ENCODE measurements at places on chromosomes 3 and 15.

DNA sequence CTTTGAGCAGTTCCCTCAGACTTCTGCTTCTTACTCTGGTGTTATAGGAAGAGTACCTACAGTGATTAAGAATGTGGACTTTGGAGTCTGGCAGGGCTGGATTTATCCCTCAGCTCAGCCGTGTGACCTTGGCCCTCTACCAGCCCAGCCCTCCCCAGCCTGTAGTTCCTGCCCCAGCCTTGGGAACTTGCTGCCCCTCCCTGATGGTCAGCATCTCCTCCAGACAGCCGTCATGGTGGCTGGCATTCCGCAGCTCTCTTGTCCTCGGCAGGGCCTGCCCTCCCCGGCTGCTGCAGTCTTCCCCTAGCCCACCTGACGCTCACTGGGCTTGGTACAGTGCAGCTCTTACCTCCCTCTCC, 21.9 kb upstream of the CPNE9 start:
- DNase-seq = no peak

- no peak for DNase-seq
These were observed 58.0 kb upstream of the FOXB1 start for GRCh38 chr15:59946084-59946483.

DNA sequence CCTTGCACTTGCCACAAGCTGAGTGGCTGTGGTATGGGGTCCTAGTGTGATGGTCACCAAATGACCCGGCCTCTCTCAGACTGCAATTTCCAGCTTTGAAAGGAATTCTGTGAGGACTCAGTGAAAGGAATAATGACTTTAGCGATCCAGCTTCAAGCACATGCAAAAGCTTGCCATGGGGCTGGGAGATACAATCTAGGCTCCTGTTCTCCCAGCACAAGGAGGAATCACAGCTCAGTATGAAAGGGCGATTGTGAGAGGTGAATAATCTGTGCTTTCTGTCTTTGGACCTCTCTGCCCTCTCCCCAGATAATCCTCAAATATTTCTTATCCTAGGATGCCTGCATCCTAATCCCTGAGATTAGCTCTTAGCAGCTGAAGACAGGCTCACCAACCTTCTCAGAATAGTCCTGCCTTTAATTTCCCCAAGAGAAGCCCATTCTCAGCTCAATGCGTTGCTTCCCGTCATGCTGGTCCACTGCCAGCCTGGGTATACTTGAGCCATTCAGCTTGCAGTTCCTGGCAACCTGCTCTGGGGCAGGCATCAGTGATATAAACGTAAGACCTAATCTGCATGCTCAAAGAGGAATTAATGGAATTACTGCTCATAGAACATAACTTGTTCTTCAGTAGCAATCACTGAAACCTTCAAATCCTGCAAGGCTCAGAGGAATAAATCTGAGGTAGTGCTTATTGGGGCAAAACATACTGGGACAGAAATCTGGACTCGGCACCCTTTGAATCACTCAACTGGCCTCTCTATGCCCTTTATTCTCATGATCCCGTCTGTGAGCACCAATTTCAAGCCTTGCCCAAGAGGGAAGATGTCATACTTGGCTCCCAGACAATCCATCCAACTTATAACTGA, 15.1 kb downstream of the TLNRD1 start:
- DNase-seq = no peak

DNA sequence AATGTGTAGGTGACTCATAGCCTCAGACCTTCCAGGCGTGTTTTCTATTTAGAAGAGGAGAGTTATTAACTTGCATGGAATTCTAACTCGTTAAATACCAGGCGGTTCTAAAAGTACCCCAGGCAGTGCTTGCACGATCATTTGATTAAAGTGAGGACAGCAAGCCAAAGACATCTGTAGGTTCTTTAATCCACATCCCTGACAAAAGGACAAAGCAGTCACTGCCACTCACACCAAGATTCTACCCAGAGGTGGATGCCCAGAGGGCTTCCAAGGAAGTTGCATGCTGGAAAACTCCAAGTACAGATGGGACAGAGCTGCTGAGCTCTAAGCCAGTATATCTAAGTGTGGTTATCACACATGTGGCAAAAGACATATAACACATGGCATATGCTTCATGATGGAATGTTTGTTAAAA, 372.1 kb downstream of the ROBO2 start:
- DNase-seq = no peak

DNA sequence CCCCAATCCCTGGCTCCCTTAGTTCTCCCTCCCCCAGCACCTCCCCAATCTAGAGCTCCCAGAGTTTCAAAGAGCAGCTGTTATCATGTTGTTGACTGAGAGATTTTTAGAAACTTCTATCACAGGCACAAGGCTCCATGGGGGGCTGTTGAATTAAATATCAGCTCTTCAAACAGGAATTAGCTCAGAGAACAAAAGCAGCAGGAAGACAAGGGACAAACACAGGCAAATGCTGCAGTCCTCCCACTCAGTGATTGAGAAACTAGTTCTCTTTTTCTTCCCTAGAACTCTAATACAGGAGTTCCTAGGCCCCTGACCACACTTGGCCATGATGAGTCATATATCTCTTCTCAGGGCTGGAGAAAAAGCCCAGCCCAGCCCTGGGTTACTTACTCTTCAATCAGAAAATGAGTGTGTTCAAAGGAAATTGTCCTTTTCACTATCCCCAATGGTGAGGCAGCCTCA, 262.1 kb downstream of the IGSF11 start:
- no peak for DNase-seq

- DNase-seq = no peak
These were observed 19.9 kb downstream of the MYO9A start for GRCh38 chr15:72098040-72098439.

DNA sequence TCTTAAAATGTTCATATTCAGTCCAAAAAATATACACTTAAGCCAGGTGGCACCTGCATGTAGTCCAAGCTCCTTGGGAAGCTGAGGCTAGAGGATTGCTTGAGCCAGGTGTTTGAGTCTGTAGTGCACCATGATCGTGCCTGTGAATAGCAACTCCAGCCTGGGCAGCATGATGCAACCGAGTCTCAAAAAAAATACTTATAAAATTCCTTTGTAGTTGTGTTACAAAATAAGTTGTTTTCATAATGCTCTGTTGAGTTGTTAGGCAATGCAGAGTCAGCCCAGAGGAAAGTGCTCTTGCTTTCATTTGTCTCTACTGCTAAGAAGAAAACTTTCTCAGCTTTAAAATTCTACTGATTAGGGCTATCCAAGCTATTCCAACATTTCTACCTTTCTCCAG, 442.8 kb upstream of the ARRDC4 start:
- no peak for DNase-seq

DNA sequence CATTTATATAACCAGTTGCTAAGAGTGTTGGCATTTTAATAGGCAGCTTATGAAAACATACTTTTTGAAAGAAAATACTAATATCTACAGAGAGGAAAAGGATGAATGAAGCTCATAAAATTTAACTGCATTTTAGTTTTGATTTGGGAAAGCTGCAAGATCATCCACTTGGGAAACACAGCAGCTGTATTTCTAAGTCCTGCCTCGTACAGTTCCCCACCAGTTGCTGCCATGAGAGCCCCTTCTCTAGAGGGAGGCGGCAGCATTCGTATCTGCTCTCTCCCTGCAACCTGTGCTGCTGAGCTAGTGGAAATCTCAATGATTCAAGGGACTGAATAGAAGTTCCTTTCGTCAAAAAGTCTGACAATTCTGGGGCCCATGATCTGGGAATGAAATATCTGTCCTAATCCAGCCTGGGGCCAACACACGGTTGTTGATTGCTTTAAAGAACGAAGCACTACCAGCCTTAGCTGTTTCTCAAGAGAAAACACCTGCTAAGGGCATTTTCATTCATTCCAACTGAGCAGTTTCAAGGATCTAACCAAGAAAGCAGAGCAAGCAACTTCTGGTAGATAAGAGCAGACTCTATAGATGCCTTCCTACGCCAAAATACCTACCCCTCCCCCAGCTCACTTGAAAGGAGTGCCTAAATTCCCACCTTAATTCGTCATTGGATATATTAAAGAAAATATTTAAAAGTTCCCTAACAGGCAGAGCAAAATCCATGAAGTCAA, 223.7 kb downstream of the MAGI1 start:
- no peak for DNase-seq

GRCh38 chr15:83769411-83769999, 115.6 kb downstream of the ADAMTSL3 start:
- DNase-seq = no peak

DNA sequence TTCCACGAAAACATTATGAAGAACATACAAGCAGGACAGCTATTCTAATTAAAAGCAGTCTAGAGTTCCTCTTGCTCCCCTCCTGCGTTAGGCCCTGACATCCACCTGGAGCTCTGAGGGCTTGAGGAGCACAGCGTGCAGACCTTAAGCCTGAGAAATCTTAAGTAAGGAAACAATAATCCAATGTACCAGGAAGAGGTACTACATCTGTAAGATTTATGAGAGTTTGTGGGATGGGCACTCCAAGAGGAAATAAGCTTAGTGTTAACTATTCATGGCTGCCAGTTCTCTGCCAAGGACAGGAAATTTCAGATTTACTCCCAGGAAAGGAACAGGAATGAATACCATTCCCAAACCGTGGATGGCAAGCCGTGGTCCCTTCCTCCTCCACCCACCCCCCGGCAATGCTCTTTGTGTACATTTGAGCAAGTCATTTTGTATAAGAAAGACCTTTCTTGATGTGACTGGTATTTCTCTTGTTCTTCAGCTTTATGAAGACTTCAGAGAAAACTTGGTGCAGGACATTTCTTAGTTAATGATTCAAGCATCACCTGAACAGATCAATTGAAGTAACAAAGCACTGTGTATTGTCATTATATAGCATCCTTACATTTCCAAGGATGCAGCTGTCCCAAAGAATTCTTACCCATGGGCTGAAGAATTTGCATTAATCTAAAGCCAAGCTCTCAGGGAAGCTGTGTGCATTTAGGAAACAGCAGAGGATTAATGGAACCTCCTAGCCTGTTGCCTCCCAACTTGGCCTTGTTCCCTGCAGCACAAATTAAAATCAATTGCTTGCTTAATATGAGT, 28.8 kb upstream of the VILL start:
- peak; percentile 56 for DNase-seq

- DNase-seq = no peak
These were observed 181.9 kb upstream of the TTC14 start for GRCh38 chr3:180420016-180420415.

- no peak for DNase-seq
These were observed 168.9 kb downstream of the KLHL25 start for GRCh38 chr15:85625856-85626255.

GRCh38 chr3:37489355-37489754, 315.0 kb upstream of the LRRFIP2 start:
- DNase-seq = no peak

- DNase-seq = no peak
These were observed 87.5 kb upstream of the ATP13A5 start for GRCh38 chr3:193465992-193466608.

DNA sequence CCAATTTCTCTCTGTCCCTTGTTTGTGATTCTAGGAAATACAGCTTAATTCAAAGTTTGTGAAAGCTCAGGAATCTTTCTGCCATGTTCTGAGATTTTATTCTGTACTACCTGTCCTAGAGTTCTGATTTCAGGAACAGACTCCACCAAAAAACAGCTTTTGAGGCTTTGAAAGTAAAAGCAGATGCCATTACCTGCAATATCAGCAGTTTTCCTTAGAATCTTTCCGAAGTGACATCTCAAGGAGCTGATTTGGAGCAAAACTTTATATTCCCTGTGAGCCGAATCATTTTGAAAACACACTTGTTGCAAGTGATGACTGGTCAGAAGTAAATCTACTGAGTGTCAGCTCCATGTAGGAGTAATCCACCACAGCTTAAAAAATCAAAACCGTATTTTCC, 59.3 kb upstream of the CCNL1 start:
- DNase-seq = no peak

DNA sequence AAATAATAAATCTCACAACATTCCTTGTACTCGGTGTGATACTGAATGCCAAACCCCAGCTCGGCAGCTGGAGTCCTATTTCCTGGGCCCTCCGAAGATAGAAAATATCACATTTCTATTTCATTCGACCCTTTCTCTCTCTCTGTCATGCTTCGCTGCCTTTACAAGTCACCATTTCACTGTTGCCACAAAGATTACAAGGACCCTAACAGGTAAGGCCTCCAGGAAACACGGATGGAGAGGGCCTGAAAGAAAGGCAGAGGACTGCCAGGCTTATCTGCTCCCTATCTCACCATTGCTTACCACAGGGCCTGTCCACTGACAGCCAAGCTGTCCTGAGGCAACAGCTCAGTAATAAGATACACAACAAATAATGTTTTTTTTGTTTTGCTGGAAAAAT, 376.5 kb downstream of the MECOM start:
- no peak for DNase-seq

DNA sequence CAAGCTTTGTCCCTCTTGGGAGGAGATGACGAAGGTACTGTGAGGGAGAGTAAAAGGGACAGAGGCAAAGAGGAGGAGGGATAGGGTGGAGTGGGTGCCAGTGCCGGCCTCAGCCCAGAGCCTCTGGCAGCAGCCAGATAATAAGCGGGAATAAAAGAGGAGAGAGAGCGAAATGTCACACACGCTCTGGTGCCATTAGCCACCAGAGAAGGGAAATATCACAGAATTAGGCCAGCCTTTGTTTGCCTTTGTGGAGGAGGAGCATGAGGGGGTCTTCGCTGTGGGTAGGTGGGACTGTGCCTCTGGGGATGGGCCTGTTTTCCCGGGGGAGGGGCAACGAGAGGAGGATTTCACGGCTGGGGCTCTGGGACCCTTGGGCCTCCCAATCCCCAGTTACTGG, 67.8 kb downstream of the LINGO1 start:
- DNase-seq = no peak

GRCh38 chr15:95162967-95163531, 931.7 kb downstream of the MCTP2 start:
- DNase-seq = no peak

DNA sequence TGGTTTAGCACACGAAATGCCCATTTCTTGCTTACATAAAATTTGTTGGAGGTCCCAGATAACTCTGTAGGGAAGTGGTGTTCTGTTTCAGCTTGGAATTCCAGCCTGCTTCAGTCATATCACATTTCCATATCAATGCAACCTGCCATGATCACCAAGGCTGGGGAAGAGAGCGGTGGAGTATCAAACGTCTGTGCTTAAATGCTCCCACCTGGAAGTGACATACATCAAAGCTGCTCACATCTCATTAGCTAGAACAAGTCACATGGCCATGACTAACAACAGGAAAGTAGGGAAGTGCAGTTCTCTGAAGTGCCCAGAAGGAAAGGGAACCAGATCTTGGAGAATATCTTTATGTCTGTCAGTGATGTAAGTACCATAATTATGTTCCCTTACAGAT, 130.2 kb upstream of the CFAP20DC start:
- DNase-seq = peak; percentile 71

DNA sequence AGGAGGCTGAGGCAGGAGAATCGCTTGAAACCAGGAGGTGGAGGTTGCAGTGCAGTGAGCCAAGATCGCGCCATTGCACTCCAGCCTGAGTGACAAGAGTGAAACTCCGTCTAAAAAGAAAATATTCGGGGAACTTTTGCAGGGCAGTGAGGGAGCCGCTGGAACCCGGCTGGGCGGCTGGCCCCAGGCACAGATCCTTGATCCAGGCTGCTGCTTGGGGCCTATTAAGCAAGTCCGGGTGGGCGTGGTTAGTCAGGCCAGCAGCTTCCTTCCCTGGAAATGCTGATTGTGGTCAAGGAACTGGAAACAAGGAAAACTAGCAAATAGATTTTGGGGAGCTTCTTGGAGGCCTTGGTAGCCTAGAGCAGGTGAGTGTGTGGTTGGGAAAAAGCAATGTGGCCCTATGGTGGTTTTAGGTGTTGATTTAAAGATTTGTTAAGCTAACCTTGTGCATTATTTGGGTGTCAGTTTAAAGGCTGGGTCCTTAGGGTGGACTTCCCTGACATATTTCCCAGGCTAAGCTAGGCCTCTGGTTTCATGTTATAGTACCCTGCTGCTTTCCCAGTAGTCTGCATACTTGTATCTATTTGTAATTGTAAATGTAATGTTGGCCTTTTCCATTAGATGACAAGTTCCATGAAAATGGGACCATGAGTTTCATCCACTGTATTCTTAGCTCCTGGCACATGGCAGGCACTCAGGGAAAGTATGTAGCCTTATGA, 17.7 kb upstream of the SNX22 start:
- DNase-seq = no peak
